Activated CD8-positive, alpha-beta memory T cell treated with anti-CD3 and anti-CD28 coated beads for 24 hours (primary cell): ENCODE measurements at places on chromosomes 2 and 18.

DNA sequence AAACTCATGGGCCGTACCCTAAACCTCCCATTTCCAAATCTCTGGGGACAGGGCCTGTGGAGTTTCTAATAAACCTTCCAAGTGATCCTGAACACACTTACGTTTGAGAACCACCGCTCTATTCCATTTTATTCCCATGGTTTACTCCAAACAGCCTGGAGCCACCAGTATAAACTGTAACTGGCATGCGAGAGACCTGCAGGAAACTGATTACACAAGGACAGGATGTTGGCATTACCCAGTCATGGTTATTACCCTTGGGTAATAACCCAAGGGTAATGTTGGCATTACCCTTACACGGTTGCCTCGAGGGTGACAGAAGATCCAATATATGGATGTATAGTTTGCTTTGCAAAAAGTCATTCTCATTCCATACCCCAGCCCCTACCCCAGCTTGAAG is 37.0 kb upstream of the YPEL5 start:
- no peak for DNase-seq

DNA sequence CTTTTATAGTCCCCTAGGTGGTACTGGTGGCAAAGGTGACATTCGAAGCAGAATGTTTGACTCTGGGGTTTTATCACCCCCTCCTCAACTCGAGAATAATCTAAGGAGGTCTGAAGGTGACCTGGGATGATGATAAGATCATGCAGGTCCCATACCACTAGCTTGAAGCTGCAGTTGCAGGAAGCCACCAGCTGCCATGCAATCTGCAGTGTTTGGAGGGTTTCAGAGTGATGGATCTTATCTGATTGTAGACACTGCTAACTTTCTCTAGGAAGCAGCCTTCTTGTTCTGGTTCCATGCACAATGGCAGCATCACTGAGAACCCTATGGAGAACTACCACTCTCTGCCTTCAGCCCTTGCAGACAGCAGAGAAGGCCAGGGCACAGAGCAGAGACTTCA is 59.4 kb upstream of the LRPPRC start:
- DNase-seq = no peak

GRCh38 chr18:50751947-50752346 is 67.9 kb downstream of the MRO start:
- DNase-seq = no peak

DNA sequence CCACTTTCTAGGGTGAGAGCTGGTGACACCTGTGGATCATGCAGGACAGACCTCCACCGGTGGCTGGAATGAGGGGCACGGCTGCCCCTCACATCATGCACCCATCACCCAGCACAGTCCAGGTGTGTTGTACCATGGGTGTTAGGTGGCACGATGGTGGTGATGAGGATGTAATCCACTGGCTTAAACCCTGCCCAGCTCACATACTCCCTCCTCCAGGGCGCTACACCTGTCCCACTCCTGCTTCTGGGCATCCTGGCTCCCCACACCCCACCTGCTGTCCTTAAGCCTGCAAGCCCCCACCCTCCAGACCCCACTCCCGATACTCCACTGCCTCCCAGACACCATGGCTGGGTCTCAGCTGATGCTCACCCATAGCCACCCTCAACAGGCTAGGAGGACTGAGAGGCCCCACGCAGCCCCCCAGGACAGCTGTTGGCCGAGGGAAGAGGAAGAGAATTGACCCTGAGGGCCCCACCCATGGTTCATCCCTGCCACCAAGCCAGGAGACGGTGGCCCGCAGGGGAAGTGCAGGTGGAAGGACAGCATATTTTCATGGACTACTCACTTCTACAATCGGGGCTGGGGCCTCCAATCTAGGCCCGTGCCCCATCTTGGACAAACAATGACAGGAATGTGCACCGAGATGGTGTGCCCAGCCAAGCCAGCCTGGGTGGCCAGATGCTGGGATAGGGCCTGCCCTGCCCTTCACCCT is 34.3 kb downstream of the MAL start:
- no peak for DNase-seq

GRCh38 chr2:171432206-171432968 is 1.4 kb downstream of the METTL8 start:
- DNase-seq = no peak

DNA sequence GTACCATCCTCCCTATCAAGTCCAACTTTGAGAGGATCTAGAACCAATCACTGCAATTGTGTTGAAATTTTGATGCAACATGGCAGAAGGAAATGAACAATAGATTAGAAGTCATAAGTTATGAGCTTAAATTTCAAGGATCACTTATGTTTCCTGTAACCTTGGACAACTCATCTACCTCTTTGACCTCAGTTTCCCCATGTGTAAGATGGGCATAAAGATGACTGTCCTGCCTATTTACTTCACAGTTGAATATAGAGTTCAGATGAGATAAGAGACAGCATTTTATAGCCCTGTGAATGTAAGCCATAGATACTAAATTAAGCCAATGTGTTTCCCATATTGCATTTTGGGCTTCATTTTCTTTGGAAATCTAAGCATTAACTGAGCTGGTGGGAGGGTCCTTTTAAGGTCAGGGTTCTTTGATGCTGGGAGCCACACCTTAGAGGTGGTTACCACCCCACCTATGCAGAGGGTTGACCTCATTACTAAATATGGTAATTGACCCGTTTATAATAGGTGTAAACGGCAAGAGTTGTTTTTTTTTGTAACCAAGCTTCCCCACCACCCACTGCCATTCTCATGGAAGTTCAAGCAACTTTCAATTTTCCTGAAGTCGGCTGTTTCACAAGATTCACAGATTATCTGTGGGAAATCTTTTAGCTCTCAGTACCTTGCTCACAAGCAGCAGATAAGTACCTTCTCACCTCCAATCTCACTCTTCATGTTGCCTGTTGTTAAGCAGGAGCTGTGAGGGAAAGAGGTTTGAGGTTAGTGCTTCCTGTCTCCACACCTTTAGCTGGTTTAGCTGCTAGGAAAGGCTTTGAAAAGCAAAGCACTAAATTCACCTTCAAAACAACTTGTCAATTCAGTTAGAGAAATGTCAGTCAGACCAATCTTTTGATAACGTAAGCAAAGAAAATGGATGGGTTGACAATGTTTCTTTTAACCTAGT is 13.3 kb downstream of the CD28 start:
- no peak for DNase-seq

DNA sequence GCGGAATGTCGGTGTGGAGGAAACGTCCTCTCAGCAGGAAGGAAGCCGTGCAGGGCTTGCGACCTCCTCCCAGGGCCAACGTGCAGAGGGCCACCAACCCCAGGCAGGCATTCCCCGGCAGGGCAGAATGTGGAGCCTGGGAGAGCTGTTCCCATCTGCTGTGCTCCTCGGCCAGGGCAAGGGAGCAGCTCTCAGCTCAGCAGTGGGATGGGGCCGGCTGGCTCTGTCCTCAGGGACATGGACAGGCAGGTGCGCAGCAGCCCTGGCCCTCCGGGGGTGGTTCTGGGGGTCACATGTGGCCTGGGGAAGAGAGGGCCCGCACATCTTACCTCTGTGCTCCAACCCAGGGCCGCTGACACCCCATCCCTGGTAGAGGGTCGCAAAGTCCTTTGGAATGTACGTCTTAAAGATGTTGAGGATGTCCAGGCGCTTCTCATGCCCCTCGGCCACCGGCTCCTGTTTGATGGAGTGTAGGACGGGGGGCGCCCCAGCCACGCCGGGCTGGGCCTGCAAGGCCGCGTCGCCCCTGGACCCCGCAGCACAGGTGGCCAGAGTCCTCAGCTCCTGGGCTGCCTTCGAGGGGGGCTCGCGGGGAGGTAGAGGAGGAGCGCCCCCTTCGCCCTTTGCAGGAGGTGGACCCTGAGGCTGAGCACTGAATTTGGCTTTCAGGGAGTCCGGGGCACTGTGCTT is 116.4 kb downstream of the ZNF516 start:
- DNase-seq = no peak

- no peak for DNase-seq
Observed at GRCh38 chr18:26536664-26537063, 11.7 kb downstream of the KCTD1 start.

DNA sequence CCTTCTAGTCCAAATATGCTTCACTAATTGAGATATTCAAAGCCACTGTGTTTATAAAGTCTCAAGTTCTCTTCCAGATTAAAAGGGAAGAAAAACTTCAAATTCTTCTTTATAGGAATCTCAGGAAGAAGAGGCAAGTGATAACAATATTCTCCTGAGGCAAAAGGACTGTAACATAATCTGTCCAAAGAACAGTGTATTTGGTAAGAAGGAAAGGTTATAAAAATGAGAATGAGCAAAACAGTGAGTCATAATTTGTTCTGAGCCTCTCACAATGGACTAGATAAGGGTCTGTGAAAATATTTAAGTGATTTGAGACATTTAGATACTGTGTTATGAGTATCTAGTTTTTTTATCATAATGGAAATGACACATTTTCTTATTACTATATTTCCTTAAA is 44.3 kb downstream of the SNRPD1 start:
- no peak for DNase-seq

- no peak for DNase-seq
Observed at GRCh38 chr2:24792542-24792873, 683 bp downstream of the PTRHD1 start.

- no peak for DNase-seq
Observed at GRCh38 chr18:40375837-40376236, 1579.2 kb upstream of the PIK3C3 start.

GRCh38 chr2:100239486-100240210 is 82.7 kb downstream of the LONRF2 start:
- DNase-seq = no peak

GRCh38 chr2:111534910-111535352 is 349.1 kb downstream of the ANAPC1 start:
- no peak for DNase-seq

DNA sequence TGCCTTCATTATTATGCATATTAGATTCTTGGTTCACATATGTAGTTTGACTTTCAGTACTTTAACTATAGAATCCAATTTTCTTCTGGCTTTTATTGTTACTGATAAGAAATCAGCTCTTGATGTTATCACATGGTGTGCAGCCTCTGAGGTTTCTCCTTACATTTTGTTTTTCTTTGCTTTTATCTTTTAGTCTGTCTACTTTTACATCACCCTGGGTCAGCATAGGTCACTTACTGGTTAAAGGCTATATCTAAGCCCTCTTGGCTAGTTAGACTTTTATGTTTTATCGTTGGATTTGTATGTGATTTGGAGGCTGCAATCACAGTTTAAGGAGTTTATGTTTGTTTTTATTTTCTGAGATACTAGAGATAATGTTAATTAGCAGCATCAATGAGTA is 187.2 kb upstream of the NOL4 start:
- DNase-seq = no peak

- DNase-seq = no peak
Observed at GRCh38 chr18:10015288-10015701, 101.5 kb downstream of the VAPA start.

DNA sequence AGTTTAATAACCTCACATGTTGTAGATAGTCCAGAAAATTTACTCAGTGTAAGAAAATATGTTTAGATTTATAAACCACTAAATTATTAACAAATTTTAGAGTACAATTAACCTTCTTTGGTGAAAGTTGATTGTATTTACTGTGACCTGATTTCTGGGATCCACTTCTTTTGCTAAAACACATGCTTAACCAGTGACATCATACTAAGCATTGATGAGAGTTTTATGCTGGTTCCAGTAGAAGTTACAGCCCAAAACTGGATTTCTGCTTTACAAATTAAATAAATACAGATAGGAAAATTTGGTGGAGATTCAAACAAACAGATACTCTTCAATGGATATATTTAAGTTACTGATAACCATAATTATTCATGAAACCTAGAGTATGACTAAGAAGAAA is 40.9 kb downstream of the RBBP8 start:
- no peak for DNase-seq

- DNase-seq = no peak
Observed at GRCh38 chr2:3785220-3785889, 82.0 kb downstream of the DCDC2C start.

- DNase-seq = no peak
Observed at GRCh38 chr2:146661473-146662096, 1183.2 kb upstream of the ACVR2A start.

DNA sequence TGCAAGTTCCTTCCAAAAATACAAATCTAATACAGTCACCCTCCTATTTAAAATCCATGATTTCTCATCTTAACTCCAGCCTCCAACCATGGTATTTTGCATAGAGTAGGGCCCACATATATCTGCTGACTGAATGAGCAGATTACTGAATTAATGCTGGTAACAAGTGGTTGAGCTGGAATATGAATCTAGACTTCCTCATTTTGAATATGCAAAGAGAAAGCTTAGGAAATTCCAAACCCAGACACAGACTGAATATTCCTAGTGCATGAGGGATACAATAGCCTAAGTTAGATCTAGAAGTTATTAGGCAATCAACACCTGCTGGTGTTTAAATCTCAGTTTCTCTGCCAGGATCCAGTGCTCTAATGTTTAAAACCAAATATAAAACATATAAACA is 215.1 kb upstream of the CYP26B1 start:
- no peak for DNase-seq

DNA sequence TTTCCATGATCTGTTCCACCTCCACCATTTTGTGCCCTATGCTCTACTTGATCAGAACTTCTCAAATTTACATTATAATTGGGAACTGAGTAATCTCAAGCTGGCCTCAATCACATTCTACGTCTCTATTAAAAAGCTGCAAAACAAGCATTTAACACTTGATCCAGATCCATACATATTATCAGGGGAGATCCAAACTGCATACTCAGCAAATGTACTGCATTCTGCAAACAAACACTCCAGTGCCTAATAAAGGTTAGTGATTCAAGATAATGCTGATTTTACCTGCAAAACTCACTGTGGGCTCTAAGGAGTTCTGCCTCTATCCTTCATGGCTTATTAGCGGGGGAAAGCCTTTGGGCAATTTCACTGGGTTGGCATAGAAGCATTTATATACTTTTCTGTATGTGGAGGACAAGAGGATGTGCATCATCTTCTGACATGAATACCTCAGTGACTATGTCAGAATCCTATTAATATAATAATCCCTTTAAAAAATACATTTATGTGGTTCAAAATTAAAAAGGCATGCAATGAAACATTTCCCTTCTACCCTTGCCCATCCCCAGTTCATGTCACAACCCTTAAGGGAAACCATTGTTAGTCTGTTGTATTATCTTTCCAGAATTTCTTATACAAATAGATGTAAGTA is 40.2 kb downstream of the GALNT14 start:
- DNase-seq = no peak

GRCh38 chr2:224039080-224039769 is at the start of gene SERPINE2:
Gene SERPINE2 (minus strand): TSS chr2:224039286. CDS start chr2:224001900, 37,386 bp downstream.
- peak; percentile 88 for DNase-seq

GRCh38 chr2:232481322-232482140 is 6.1 kb downstream of the ECEL1 start:
- no peak for DNase-seq
